ENCODE measurements at places on chromosomes 4 and X.

- DNase-seq = no peak
Measured at GRCh38 chrX:28757290-28757689, 170.0 kb downstream of the IL1RAPL1 start.

DNA sequence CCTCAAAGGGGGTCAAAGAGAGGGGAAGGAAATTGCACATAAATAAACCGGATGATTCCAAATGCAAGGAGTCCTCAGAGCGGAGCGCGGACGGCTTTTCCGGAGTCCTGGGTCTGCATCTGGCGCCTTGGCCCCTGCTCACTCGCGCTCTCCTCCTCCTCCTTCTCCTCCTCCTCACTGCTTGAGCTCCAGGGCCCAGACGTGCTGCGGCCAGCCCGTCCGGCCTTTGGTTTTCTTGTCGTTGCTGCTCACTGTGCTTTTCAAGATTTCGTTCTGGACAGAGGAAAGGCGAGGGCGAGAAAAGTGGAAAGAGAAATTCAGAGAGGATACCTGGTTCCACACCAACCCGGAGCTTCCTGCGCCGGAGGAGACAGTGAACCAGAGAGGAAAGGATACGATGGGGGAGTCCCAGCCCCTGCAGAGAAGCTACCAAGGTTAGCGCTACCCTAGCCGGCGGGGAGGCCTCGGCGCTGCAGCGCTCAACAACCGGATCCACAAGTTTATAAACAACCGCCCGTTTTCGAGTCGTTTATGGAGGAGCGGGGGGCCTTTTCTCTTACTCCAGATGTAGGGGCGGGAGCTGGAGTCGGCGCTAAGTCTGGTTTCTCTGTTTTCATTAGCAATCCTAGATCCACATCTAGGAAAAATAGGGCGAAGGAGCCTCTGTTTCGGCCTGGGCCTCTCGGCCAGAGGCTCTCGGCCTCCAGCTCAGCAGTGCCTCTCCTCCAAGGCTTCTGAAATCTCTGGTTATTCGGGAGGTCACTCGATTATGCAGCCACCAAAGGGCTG lies 2.7 kb downstream of the HAND2 start:
- DNase-seq = no peak

- peak; percentile 52 for DNase-seq
Measured at GRCh38 chr4:15649914-15650545, 5.1 kb downstream of the FBXL5 start.

DNA sequence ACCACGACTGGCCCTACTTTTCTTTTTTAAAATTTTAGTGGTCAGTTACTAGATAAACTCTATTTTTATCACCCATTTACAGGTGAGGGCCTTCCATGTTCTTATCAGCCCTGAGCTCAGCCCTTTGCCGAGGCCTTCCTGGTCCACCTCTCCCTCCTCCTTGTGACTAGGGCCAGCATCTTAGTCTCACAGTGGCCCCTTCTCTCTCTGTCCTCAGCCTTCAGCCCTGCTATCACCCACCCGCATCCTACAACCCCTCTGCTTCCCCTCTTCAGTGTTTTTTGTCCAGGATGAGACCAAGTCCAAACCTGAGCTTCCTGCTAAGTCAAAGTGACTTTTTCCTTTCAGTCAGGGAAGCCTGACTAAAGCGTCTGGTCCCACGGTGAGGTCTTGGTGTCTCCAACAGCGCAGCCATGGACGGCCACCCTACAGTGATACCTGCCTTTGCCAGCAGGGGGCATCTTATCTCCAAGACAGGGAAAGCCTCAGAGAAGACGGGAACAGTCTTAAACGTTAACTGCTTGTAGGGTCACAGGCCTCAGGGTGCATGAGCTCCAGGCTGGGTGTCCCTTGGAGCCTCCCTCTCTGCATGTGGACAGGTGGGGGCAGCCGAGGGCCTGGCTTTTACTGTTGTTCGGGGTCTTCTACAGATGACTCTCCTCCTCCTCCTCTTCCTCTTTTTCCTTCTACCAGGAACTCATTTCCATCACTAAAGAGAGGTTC lies 11.7 kb upstream of the GAGE10 start:
- peak; percentile 60 for DNase-seq

- no peak for DNase-seq
Measured at GRCh38 chr4:148055844-148056243, 324.0 kb downstream of the ARHGAP10 start.

GRCh38 chrX:138287205-138287877 lies 424.2 kb downstream of the FGF13 start:
- no peak for DNase-seq

DNA sequence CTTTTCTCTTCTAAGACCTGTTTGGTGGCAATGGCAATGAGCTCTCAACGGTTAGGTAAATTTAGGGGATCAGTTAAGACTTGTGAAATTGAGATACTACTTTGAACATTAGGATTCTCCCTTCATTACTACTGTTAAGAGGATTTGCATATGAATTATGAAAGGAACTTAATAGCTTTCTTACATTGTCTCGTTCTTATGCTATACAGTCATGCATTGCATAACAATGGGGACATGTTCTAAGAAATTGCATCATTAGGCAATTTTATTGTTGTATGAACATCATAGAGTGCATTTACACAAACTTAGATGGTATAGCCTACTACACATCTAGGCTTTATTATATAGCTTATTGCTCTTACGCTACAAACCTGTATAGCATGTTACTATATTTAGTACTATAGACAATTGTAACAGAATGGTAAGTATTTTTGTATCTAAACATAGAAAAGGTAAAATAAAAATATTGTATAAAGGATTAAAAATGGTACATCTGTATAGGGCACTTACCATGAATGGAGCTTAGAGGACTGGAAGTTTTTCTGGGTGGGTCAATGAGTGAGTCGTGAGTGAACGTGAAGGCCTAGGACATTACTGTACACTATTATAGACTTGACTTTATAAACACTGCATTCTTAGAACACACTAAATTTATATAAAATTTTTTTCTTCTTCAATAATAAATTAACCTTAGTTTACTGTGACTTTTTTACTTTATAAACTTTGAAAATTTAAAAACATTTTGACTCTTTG lies 62.5 kb downstream of the PAQR3 start:
- DNase-seq = no peak

DNA sequence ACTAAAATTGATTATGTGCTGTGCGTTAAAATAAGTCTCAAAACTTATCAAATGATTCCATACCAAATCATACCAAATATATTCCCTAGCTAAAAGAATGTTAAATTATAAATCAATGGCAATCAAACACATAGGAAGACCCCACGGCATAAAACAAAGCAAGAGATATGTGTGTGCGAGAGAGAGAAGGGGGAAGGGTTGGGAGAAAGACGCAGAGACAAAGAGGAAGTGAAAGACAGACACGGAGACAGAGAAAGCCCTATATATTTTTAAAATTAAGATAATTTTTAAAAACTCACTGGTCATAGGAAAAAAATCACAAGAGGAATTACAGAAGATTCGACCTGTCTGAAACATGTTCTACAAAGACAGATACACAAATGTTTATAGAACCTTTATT lies 371.4 kb downstream of the NLGN4X start:
- no peak for DNase-seq

- no peak for DNase-seq
Measured at GRCh38 chr4:23269566-23269965, 576.8 kb downstream of the GBA3 start.

GRCh38 chr4:1711571-1712215 lies 426 bp downstream of the SLBP start:
- peak; percentile 80 for DNase-seq

GRCh38 chrX:67599532-67599931 lies 55.7 kb downstream of the AR start:
- no peak for DNase-seq

DNA sequence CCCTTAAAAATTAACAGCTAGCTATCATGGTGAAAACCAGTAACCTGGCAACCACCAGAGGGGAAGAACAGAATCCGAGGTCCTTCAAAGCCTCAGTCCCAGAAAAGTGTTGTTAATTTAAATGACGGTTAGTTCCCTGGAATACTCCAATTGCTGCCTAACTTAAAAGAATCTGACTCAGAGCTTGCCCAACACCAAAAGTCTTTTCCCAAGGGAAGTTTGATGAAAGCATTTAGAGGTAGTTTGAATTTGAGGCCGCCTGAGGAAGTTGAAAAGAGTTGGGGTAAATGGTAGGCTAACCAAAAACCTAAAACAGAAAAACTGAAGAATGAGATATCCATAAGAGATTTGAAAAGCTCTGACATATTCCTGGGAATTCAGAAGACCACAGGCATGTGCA lies 46.6 kb downstream of the IL13RA2 start:
- no peak for DNase-seq

- DNase-seq = peak; percentile 23
Measured at GRCh38 chr4:188195389-188195985, 56.2 kb downstream of the TRIML1 start.

Measured in SK-N-SH (cell line).